Frontal cortex (tissue), 4 donors: ENCODE measurements at places on chromosomes 1 and 21. TPM values are rescaled to one million over a fixed set of nuclear protein-coding genes. Genes with fewer than 3 reads are reported as not detected.

- no peak for DNase-seq
Measured at GRCh38 chr1:202810193-202810614, 550 bp upstream of the PCAT6 start.

GRCh38 chr1:204947338-204947737 lies 76.7 kb downstream of the NFASC start:
- DNase-seq, result peak; percentile 40

TNN gene
- total RNA-seq, result 0.82 TPM

DNA sequence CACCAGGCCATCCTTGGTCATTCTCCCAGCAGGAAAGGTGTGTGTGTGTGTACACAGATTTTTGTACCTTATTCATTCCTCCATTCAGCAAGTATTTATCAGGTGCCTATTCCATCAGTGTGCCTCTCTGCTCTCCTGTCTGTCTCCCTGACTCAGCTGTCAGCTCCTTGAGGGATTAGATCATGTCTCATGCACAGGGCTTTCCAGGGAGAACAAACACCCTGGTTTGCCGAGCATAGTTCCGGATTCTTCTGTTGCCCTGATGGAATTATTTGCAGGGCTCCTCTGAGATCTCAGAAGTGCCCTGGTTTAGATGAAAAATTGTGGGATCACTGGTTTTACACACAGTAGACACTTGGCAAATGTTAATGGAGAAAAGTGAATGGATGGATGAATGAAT lies 8.1 kb upstream of the SDHB start:
- DNase-seq, result no peak

- no peak for DNase-seq
Measured at GRCh38 chr1:94736549-94736948, 83.6 kb upstream of the SLC44A3 start.

GRCh38 chr1:56745231-56745630 lies 74.0 kb downstream of the FYB2 start:
- DNase-seq, result no peak

- DNase-seq, result no peak
Measured at GRCh38 chr1:1796466-1796865, 18.2 kb upstream of the NADK start.

ZNF672 gene
- 14.7 TPM for total RNA-seq

GRCh38 chr1:113800487-113800886 lies 11.8 kb downstream of the RSBN1 start:
- no peak for DNase-seq

DNA sequence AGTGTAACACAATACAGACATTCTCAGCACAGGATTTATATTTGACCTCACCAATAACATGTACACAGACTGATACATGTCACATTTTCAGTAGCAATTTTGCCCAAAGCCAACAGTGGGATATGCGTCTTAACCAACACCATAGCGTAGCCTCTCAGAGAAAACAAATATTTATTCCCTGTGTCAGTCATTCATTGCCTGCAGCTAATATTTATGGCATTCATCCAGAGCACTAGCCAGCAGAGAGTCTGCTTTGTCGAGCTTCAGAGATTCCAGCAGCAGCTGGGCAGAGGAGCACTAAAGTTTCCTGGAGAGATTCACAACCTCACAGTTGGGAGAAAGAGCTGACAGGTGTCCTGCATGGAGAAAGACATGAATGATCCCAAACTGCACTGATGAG lies 400.7 kb upstream of the DAB1 start:
- DNase-seq, result no peak

HPCA gene
- 21.6 TPM for total RNA-seq

GRCh38 chr1:211335522-211336157 lies 9.0 kb downstream of the TRAF5 start:
- no peak for DNase-seq

GRCh38 chr1:39544327-39544726 lies 32.3 kb downstream of the PABPC4 start:
- DNase-seq, result no peak

- DNase-seq, result no peak
Measured at GRCh38 chr21:35226968-35227744, 178.1 kb upstream of the RUNX1 start.

SPATA45 gene
- total RNA-seq, result 2.0 TPM

CD84 gene
- 1.6 TPM for total RNA-seq

GRCh38 chr1:224168859-224169380 lies 14.1 kb upstream of the DEGS1 start:
- DNase-seq, result no peak

- no peak for DNase-seq
Measured at GRCh38 chr1:230832476-230832875, 35.8 kb downstream of the C1orf198 start.

GRCh38 chr21:25837533-25838265 lies 102.9 kb downstream of the GABPA start:
- DNase-seq, result no peak

GRCh38 chr1:61427510-61427909 lies 297.4 kb downstream of the TM2D1 start:
- DNase-seq, result no peak

- no peak for DNase-seq
Measured at GRCh38 chr1:167137793-167138510, 44.1 kb downstream of the STYXL2 start.
